ENCODE measurements at places on chromosomes 3 and 15.

- DNase-seq: no peak
These were observed 43.0 kb upstream of the SLC41A3 start for GRCh38 chr3:126126811-126127431.

DNA sequence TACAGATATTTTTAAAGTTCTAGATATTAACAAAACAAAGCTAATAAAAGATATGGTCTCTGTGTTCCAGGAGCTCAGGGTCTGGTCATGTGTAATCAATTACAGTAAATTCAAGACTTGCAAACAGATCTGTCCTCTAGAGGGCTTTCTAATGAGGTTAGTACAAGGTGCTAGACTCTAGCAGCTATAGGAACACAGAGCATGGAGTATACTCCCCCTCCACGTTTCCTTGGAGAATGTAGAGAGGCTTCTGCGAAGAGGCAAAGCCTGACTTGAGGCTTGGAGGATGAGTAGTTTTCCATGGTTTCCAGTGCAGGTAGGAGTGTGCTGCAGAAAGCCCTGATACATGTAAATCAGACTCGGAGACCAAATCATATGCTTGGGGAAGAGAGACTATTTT is 32.7 kb upstream of the DLG1 start:
- DNase-seq: no peak

DNA sequence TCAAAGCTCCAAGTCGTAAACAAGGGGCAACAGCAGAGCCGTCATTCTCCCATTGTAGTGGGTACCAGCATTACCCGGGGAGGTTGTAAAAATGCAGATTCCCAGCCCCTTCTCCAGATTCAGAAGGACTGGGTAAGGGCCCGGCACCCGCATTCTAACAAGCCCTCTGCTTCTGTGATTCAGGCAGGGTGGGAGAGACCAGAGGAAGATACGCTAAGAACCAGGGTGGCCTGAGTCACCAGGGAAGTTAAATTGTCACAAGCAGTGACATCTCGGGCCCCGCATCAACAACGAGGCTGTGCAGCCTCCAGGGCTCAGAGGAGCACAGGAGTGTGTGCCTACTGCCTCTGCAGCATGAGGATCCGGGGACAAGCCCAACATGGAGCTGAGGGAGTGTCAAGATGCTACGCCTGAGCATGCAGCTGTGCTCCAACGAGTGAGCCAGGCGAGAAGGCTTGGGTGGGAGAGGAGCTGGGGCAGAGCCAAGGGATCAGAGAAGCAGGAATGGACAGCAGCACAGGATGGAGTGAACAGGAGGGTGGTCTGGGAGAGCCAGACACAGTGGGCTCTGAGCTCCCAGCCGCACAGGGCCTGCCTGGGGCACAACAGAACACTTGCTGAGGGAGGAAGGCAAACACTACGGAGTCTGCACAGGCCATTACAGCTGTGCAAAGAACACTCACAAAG is 68.5 kb downstream of the CPN2 start:
- DNase-seq: no peak

DNA sequence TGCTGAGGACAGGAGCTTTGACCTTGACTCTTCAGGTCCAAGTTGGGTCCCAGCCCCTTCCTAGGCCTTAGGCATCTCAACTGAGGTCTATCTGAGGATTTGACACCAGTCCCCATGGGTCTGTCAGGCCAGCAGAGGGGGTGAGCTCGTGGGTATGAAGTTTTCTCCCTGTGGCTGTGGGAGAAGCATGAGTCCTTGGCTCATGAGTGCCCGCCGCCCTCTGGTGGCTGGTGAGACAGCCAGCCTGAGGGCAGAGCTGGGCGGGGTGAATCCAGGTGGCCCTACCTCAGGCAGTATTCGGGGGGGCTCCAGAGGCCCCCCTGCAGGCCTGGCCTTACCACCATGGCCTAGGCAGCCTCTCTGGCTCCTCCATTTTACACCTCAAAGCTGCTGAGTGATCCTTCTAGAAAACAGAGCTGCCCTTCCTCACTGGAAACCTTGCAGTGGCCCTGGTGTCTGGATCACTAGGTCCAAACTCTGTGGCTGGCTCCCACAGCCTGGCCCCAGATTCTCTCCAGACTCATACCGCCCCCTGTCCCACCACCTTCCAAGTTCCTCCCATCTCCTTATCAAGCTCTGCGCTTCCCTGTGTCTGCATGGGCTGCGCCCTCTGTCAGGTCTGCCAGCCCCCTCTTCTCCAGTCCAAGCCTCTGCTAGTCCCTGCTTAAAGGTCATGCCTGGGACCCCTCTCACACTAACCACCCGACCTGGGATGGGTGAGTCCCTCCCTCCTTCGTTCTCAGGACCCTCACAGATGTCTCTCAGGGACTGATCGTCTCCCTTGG is 16.1 kb downstream of the SH2D7 start:
- DNase-seq: peak; percentile 84

- DNase-seq: no peak
These were observed 164.7 kb downstream of the SV2B start for GRCh38 chr15:91264651-91265351.

GRCh38 chr3:186784820-186785494 is 1.6 kb downstream of the EIF4A2 start:
- DNase-seq: no peak

DNA sequence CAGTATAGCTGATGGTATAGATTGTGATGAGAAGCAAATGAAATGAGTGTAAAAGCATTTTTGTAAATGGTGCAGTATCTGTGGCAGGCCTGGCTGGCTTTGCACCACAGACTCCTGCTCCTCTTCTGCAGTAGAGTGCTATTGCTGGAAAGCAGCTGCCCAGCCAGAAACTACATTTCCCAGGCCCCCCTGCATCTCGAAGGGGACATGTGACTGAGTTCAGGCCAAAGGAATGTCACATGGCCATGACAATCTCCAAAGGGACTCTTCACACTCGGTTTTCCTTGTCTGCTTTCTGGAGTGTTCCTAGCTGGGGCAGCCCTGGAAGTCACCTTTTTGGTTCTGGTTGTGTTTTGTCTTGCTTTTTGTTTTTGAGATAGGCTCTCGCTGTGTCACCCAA is 277.1 kb downstream of the SUCLG2 start:
- no peak for DNase-seq

- no peak for DNase-seq
These were observed 27.7 kb downstream of the LAMP3 start for GRCh38 chr3:183134844-183135243.

DNA sequence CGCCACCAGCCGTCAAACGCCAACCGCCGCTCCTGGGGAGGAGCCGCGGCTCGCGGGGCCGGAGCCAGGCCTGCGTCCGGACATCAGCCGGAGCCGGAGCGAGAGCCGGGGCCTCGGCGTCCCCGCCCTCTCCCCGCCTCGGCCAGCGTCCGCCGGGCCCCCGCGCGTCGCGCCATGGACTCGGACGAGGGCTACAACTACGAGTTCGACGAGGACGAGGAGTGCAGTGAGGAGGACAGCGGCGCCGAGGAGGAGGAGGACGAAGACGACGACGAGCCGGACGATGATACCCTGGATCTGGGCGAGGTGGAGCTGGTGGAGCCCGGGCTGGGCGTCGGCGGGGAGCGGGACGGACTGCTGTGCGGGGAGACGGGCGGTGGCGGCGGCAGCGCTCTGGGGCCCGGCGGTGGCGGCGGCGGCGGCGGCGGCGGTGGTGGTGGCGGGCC is 359 bp downstream of the ARIH1 start:
- DNase-seq: no peak

GRCh38 chr15:82530606-82531379 is 9.5 kb downstream of the RPS17 start:
- DNase-seq: peak; percentile 64

DNA sequence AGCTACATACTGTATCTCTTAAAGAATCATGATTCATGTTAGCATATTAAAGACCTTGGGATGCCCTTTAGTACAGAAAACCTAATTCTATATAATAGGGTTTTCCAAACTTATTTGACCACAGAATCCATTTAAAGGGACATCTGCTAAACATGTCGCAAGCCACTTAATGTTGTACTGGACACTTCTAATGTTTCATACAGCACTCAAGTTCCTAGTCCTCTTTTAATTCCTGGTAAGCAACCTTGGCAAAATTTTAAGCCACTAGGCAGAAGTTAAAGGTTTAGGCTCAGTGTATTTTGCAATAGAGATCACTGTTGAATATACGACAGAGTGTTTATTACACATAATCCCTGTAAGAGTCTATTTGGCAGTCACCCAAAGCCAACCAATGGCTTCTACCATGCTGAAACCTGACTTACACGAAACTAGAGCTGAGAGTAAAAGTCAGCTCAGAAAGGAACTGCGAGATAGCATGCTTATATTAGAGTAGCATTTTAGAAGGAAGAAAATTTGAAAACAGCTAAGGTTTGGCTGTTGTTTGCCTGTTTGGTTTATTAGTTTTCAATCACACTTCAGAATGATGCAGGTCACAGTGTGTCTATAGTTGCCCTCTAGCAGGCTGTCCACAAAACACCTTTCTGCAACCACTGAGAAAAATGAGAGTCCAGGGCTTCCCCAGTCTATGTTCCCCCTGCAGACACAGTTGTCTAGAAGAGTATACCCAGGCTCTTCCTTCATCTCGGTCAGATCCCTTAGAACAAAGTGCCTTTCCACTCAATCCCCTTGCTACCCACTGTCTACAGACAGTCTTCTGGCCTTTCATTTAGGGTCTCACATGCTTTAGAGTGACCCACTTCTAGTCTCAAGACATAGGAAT is 104.4 kb downstream of the FMN1 start:
- no peak for DNase-seq

DNA sequence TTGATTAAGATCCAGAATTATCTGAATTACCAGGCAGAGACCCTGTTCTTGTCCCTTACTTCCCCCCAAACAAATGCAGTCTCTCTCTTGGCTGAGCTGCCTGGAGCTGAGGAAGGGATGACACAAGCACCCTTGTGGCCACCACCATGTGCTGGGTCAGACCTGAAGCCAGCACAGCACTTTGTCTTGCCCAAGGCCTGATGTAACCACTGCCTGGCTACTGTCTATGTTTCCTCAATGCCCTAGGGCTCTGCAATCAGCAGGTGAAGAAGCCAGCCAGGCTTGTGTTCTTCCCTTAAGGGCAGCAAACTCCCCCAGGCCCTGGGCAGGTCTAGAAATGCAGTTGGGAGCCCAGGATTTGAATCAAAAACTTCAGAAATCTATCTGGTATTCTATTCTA is 15.8 kb upstream of the CASR start:
- DNase-seq: no peak

DNA sequence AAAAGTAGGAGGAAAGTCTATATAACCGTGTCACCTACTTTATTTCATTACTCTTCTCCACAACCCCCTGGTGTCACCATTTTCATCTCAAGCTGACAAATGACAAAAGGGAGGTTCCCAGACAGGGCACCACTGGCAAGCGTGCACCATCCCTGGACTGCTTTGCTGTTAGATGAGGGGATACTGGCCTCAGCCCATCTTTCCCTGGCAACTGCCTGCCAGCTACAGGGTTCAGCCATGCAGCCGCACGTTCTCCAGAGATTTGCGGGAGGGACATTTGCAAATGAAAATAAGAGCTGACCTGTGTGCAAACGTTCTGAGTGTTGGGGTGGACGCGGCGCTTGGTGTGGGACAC is 660 bp downstream of the UROC1 start:
- DNase-seq: no peak

DNA sequence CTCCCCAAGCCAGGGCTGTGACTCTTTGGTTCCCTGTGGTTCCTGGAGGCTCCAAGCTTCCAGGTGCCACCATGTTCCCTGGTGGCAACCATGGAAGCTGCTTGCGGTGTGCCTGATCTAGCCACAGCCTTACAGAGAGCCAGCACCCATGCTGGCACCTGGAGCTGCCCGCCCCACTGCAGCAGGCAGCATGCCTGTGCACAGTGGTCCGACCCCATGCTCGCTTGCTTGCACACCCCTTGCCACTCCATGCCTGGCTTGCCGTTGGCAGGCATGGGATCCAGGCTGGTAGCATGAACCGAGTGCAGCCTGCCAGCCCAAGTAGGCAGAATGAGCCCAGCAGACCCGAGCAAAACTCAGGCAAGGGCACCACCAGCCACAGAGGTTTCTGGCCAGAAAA is 53.9 kb downstream of the SLMAP start:
- no peak for DNase-seq

- DNase-seq: no peak
These were observed 16.9 kb downstream of the APOD start for GRCh38 chr3:195566797-195567196.

DNA sequence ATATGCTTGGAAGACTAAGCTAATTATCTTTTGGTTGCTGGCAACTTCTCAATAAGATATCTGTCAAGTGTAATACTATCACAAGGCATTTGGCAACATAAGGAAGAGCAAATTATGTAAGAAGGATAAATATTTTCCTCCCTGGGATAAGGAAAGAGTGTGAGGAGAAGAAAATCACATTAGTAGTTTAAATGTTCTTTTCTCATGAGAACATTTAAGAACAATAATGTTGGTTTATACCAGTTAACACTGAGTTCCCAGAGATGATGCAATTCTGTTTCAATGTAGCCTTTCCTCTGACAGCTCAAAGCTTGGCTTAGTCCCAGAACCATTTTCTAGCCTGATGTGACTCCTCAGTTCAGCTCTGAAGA is 66.1 kb upstream of the NPHP3 start:
- DNase-seq: no peak

DNA sequence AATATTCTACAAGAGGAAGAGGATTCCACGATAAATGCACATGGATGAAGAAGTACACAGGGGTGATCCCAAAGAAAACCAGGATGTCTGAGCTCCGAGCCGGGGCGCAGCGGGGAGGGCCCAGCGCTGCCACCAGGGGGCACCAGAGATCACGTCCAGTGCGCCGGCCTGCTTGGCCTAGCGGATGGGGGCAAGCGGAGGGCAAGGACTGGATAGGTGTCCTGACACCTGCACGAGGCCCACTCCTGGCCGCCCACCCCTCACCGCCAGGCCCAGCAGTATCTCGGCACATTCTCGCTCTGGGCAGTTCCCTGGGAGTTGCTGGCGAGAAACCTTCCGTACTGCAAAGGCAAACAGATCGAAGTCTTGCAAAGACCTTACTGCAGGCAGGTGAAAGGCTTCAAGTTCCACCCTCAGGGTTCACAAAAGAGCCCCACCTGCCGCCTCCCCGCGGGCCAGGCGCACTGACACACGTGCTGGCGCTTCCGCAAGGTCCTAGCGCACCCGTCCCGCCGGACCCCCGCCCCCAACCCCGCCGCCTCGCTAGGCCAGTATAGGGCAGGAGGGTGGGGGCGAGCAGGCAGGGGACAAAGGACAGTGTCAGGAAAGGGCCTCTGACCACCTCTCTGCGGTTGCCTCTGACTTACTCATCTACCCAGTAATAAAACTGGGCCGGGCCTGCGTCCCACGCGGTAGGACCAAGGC is 3.3 kb downstream of the ANKRD63 start:
- DNase-seq: peak; percentile 75
